ENCODE measurements at places on chromosomes 4 and X. TPM values are rescaled to one million over a fixed set of nuclear protein-coding genes. Genes with fewer than 3 reads are reported as not detected.
A peak's percentile ranks its signal among the peaks of the same experiment; 100 is the strongest.

Gene GAGE12F
- total RNA-seq, result not detected

Gene FRMD7
- total RNA-seq, result not detected

Gene ACSL1
- 32.4 TPM for total RNA-seq

Gene ARAP2
- total RNA-seq, result 11.2 TPM

Gene RGN
- 3.5 TPM for total RNA-seq

Gene SPANXA2
- not detected for total RNA-seq

Gene FMR1NB
- not detected for total RNA-seq

Gene DRP2
- 2.6 TPM for total RNA-seq

Gene RNF175
- not detected for total RNA-seq

Gene GAGE12G
- not detected for total RNA-seq

Gene AVPR2
- under 0.01 TPM for total RNA-seq

Gene YIPF7
- not detected for total RNA-seq

Gene CCSER1
- total RNA-seq, result not detected

Gene LIMCH1
- total RNA-seq, result 8.4 TPM

Gene HS3ST1
- total RNA-seq, result not detected

Gene BEX2
- total RNA-seq, result 2.3 TPM

- no peak for DNase-seq
Observed at GRCh38 chr4:128298852-128299251, 11.2 kb upstream of the PGRMC2 start.

DNA sequence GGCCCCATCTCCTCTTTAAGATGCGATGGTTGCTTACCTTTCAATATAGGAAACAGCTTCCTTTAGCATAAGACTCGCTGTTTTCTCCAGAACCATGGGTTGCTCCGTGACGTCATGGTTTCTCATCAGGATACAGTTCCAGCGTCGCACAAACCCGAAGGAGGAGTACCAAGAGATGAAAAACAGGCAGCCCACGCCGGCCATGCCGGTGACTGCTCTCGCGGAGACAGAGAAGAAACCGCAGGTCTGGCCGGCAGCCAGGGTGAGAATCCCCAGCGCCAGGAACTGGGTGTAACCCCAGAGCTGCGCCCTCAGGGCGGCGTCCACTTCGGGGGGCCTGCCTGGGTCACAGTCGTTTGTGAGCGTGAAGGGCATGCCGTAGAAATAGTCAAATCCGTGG, 11.4 kb downstream of the ARSD start:
- no peak for DNase-seq

- DNase-seq, result no peak
Observed at GRCh38 chr4:112823606-112824005, 186.7 kb downstream of the LARP7 start.

DNA sequence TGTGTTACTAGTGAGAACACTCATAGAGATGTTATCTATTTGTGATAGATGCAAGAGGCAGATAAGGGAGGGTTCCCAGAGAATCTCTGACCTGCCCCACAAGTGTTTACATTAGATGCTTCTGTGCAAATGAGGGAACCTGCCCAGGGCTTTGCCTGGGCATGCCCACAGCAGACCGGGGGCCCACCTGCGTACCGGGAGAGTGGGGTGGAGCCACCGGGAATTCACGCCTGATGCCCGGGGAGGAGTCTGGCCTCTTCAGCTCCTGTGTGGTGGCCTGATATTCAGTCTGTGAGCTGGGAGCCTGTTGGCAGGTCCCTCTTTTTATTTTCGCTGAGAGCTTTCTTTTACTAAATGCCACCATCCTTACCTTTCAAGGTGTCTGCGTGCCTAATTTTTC, 155.7 kb downstream of the SNCA start:
- peak; percentile 43 for DNase-seq

DNA sequence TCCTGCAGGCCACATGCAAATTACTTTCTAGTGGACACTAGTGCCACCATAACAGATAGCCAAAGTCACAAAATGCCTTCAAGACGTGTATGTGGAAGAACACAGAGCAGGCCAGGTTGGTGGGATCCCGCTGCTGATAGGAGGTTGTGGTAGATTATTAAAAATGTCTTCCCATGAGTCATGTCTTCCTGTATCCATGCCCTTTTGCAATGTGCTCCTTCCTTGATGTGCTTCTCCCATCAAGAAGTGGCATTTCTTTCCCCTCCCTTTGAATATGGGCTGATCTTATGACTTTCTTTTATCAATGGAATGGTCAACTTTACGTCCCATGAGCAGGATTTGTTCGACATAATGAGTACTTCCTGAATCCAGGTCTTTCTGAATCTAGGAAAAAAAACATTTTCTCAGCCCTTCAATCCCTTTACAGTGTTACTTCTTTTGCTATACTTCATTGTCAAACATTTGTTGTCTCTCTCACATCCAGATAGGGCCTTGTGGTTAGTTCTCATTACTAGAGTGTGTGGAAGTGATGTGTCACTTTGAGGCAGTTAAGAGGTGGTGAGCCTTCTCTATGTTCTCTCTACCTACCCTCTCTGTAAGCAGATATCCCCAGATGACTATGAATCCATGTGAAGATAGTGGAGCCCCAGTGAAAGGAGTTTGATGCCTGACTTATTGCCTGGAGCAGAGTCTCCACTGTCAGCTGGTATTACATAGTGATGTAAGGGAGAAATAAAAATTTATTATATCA, 519.2 kb upstream of the DIPK2B start:
- DNase-seq, result no peak

- no peak for DNase-seq
Observed at GRCh38 chrX:13685126-13685763, 3.7 kb upstream of the RAB9A start.

- peak; percentile 72 for DNase-seq
Observed at GRCh38 chr4:53935780-53936179, 128.6 kb downstream of the CHIC2 start.

DNA sequence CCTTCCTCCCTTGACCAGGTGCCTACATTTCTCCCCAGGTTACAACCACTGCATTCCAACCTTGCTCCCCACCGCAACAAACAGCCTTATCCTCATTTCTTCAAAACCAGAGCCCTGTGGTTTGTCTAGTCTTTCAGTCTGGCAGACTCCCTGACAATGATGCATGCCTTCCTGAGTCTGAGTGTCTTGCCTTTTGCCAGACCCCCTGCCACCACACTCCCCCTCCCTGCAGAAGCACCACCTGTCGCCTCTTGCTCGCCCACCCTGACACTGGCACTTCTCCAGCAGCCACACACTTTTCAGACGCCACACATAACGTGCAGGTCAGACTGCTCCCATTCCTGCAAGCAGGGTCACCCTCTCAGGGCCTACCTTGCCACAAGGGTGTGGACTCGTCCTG, 349.2 kb upstream of the NOCT start:
- DNase-seq, result no peak

DNA sequence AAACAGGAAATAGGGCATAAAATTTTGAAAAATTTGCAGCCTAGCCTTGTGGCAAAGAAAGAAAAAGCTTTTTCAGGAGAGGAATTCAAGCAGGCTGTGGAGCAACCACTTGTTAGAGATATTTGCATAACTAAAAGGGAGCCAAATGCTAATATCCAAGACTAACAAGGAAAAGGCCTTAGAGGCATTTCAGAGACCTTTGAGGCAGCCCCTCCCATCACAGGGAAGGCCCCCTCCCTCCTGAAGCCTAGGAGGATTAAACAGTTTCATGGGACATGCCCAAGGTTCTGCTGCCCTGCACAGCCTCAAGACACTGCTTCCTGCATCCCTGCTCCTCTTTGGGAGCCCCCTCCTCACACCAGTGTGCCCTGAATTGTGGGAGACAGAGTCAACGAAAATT, 275.4 kb upstream of the SFRP2 start:
- no peak for DNase-seq

- DNase-seq, result no peak
Observed at GRCh38 chr4:33064238-33064637, 2344.1 kb downstream of the PCDH7 start.

- DNase-seq, result no peak
Observed at GRCh38 chr4:81687471-81687870, 215.8 kb upstream of the RASGEF1B start.

DNA sequence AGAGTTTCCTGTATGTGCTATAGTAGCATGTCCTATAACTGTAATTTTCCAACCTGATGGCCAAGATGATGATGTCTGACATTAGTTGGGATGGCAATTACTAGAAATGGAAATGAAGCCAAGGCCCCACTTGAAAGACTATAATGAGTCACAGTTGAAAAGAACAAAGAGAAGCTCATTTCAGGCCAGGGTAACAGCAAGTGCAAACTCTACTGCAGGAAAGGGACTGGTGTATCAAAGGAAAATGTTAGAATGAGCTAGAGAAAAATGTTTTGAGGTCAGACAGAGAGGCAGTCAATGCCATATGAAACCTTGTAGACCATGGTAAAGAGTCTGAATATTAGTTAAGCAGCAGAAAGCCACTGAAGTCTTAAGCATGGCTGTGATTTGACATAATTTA, 146.2 kb upstream of the SH3RF1 start:
- no peak for DNase-seq

DNA sequence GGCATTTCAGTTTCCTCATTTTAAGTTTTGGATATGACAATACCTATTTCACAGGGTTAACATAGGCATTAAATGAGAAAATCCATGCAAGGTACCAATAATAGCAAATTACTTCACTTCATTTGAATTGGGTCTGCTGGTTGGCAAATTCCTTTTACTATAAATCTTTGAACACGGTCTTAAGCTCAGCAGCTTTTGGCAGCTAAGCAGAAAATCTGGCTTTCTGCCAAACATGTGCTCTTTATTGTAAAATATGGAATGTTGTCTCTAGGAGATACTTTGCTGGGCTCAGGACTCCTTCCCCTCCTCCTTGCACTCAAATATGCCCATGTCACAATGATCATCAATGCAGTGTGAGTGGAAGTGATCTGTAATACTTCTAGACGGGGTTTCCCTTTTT, 16.8 kb upstream of the DMP1 start:
- peak; percentile 25 for DNase-seq

DNA sequence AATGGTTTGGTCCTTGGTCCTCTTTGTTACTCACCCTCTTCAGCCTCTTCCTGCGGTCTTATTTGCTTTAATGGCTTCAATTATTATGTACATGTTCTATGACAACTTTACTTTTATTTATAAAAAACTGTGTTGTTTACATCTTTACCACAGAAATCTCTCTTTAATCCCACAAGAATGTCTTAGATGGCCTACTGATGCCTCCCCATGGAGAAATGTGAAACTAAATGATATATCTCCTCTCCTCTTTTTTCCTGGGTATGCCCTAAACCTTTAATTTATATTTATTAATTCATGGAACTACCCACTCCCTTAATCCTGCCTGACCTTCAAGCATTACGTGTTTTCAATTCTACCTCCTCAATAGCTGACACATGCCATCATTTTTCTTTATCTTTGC, 573.2 kb downstream of the CENPC start:
- DNase-seq, result no peak

- DNase-seq, result peak; percentile 76
Observed at GRCh38 chrX:989959-990510, 222.4 kb downstream of the CRLF2 start.

GRCh38 chr4:169418846-169419245, 148.1 kb upstream of the SH3RF1 start:
- DNase-seq, result peak; percentile 27

DNA sequence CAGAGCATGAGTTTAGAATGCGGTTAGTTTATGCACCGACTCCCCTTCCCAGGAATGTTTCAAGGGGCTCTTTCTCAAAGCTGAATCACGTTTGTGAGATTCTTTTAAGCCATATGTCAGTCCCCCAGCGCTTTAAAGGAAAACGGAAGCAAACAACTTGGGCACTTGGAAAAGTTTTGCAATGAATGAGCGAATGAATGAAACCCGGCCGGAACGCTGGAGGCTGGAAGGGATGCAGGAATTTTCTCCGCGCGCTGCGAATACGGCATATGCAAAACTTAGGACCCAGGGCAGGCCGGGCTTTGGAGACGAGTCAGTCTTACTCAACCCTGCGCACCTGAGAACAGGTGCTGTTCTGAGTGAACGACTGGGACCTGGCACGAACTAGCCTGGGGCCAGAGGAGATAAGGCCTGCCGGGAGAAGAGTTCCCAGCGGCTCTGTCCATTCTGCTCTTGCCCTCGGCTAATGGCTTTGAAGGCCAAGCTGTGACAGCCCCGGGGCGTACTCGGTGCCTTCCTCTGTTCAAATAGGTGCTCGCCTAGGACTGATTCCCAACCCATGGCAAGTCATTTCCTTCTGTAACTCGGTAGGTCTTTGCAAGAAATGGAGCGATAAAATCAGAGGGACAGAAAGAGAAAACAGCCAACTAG, 743 bp upstream of the NRK start:
- no peak for DNase-seq

- DNase-seq, result no peak
Observed at GRCh38 chr4:168636040-168636439, 139.2 kb downstream of the PALLD start.

Measured in fibroblast of villous mesenchyme (primary cell).